ENCODE measurements at places on chromosomes 7 and 10.

DNA sequence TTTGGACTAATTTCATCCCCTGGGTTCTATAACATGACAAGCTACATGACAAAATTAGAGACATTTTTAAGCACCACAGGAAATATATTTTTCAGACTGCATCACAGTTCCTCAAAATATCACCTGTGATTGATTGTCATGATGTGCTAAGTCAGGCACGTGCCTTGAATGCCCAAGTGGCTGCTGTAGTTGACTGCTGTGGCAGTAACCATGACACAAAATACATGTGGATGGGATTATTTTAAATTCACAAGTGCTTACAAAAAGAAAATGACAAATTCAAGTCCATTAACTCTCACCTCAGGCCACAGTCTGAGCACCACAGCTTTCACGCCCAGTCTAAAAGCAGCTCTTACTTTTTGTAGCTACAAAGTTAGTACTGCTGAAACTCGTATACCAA, 45.5 kb downstream of the TNPO3 start:
- DNase-seq = no peak

GRCh38 chr10:93086289-93086688, 12.6 kb downstream of the CYP26A1 start:
- no peak for DNase-seq

DNA sequence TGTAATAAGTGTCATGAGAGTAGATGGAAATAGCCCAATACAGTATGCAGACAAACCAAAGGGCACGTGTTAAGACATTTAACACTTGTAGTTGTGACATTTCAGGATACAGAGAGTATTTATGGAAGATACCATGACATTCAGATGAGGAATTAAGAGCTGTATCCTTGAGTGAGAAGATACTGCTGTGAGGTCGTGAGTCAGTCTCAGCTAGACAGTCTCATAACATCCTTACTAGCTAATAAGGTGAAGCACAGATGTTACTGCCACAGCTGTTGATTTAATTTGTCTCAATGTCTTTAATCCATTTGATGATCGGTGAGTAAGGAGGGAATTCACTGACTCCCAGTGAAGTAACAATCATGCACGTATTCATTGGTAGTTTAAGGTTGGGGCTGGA, 288.0 kb upstream of the AKR1E2 start:
- DNase-seq = no peak

- no peak for DNase-seq
These were observed 92.0 kb downstream of the TCF7L2 start for GRCh38 chr10:113041841-113042750.

GRCh38 chr7:115068220-115068619, 146.3 kb downstream of the MDFIC start:
- no peak for DNase-seq
